CD4-positive, CD25-positive, alpha-beta regulatory T cell (primary cell): ENCODE measurements at places on chromosomes 6 and 20. TPM values are rescaled to one million over a fixed set of nuclear protein-coding genes. Genes with fewer than 3 reads are reported as not detected.

The SPDEF gene
- 0.35 TPM for total RNA-seq

The PROKR2 gene
- not detected for total RNA-seq

The SLC22A2 gene
- total RNA-seq = not detected

The TBC1D22B gene
- total RNA-seq = 13.3 TPM

The VGLL2 gene
- not detected for total RNA-seq

The JPH2 gene
- not detected for total RNA-seq

The DYNLT2 gene
- total RNA-seq = 3.9 TPM

The LST1 gene
- total RNA-seq = 12.9 TPM

The BNIP5 gene
- total RNA-seq = not detected

The TNF gene
- total RNA-seq = 21.8 TPM

The OTOR gene
- total RNA-seq = not detected

The TMEM14C gene
- total RNA-seq = 15.7 TPM

The TFAP2D gene
- not detected for total RNA-seq

The DEFB126 gene
- total RNA-seq = not detected

The SNAP91 gene
- not detected for total RNA-seq

The RNF39 gene
- not detected for total RNA-seq

The SLC25A27 gene
- total RNA-seq = 0.54 TPM

The RIMS4 gene
- total RNA-seq = not detected

The ANKRD6 gene
- 6.0 TPM for total RNA-seq

The SSR1 gene
- total RNA-seq = 81.0 TPM

The ANGPT4 gene
- total RNA-seq = not detected

The SOX4 gene
- 7.6 TPM for total RNA-seq

The ZSCAN23 gene
- 0.69 TPM for total RNA-seq

The PRND gene
- not detected for total RNA-seq

The DEFB125 gene
- not detected for total RNA-seq

The RAET1G gene
- 0.76 TPM for total RNA-seq

The RUNX2 gene
- 30.0 TPM for total RNA-seq

The PTPRT gene
- total RNA-seq = not detected

The DEFB121 gene
- not detected for total RNA-seq

The AFG1L gene
- total RNA-seq = 3.6 TPM

The ULBP3 gene
- 1.3 TPM for total RNA-seq

The COL9A3 gene
- total RNA-seq = not detected

The HTR1E gene
- total RNA-seq = not detected

The TMEM242 gene
- 10.1 TPM for total RNA-seq

The RHAG gene
- not detected for total RNA-seq

The STX11 gene
- 30.1 TPM for total RNA-seq

The MYH7B gene
- total RNA-seq = 0.20 TPM
